ENCODE measurements at places on chromosomes 4 and X.
A peak's percentile ranks its signal among the peaks of the same experiment; 100 is the strongest.

GRCh38 chr4:32219306-32220075 is 1499.3 kb downstream of the PCDH7 start:
- DNase-seq: no peak

- DNase-seq: peak; percentile 4
Observed at GRCh38 chrX:133546441-133546840, 131.2 kb upstream of the GPC4 start.

DNA sequence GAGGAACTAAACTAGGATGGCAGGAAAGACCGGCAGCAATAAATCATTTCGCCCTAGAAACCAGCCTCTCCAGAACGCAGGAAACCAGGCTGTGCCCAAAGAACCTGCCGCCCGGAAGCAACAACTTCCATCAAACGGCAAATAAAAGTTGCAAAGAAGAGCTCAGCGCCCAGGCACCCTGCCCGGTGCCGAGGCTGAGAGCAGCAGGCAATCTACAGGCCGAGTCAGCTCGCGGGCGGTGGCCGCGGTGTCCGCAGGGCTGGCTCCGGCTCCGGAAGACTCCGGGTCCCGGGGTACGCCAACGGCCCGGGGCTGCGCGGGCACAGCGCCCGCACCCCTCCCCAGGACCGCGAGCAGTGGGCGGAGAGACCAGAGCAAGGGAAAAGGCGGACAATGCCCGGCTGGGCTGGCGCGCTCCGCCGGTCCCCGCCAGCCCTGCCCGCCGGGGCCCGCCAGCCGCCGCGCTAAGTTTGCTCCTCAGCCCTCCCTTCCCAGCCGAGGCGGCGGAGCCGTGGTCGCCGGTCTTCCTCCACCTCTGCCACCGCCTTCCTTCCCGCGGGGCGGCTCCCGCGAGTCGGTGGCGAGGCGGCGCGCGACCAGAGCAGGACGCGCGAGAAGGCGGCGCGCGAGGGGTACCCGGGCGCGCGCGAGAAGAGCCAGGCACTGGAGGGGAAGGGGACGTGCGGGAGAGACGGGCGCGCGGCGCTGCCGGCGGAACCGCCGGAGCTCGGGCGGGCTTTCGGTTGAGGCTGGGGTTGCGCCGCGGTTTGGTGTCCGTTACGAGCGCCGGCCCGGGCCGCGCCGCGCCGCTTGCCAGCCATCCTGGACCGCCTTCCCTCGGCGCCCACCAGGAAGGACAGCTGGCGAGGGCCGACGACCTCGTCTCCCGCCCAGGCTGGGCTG is 733 bp downstream of the FRYL start:
- DNase-seq: peak; percentile 78

DNA sequence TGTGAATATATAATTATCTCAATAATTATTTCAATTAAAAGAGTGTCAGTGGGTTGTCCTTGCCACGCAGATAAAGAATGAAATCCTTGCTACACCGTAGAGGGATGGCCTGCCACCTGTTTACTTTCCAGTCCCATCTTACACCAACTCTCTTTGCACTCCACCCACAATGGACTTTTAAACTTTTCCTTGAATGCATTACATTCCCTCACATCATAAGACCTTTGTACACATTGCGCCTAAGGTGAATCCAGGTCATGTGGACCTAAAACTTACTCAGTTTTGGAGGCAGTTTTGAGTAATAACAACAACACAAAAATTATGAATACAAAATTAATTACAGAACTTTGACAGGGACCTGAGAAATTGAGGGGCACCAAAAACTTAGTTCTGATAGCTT is 78.7 kb upstream of the PDE5A start:
- DNase-seq: no peak

DNA sequence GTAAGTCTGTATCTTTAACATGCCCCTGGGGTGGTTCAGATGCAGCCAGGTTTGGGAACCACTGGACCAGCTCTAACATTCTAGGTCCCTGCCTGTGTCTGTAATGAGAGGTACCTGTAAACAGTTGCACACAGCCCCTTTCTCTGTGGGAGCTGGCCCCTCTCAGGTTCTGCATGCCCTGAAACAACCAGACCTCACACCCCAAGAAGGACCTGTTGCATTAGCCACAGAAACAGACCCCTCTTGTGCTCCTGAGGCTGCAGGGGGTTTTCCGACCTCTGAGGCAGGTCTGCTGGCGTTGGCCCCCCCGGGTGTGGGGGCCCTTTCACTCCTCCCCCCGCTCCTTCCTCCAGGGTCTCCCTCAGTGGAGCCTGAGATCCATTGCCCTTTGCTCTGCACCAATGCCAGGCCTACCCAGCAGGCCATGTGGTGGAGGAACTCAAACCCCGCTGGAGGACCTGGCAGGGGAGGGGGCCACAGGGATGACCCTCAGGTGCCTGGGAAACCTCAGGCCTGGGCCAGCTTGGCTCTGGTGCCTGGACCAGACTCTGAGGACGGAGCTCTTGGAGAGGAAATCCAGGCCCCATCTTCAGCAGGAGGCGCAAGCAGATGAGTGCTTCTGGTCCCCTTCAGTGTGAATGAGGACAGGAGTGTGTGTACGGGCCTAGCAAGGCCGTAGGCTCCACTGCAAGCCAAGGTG is 61.4 kb upstream of the PJA1 start:
- no peak for DNase-seq

- no peak for DNase-seq
Observed at GRCh38 chr4:90544532-90545045, 417.4 kb downstream of the CCSER1 start.

GRCh38 chr4:53929311-53929710 is 135.1 kb downstream of the CHIC2 start:
- no peak for DNase-seq

DNA sequence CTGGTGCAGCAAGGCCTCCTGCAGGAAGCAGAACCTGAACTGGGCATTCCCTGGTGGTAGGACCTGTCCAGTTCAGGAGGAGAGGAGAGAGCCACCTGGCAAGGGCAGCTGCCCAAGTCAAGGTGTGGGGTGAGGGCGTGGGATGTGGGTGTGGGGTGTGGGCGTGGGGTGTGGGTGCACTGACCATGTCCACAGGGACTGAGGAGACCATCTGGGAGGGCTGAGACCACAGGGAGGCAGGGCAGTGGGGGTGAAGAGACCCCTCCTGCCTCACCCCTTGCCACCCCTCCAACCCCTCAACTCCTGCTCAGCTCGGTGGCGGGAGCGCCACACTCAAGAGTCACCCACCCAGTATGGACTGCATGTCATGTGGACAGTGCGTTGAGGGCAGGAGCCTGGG is 117.9 kb downstream of the CPZ start:
- DNase-seq: no peak

- no peak for DNase-seq
Observed at GRCh38 chrX:22378296-22378695, 105.6 kb downstream of the CBLL2 start.

GRCh38 chrX:50799531-50799961 is 14.4 kb downstream of the SHROOM4 start:
- peak; percentile 4 for DNase-seq

GRCh38 chr4:143407474-143407873 is 70.8 kb downstream of the GAB1 start:
- DNase-seq: no peak

DNA sequence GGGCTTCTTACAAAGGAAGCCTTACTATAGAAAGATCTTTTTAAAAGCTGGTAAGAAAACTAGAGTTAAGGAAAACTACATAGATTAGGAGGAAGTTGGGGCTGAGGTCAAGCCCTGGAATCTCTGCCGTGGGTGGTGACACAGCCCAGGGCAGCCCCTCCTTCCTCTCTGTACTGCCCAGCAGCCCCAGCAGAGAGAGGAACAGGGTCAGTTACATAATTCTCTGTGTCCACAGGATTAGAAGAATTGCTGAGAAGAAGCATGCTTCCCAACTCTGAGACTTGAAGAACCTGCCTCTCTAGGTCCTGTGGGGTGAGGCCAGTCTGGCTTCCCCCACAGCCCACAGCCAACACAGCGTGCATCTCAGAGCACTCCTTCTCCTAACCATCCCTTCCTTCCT is 9.2 kb upstream of the ABLIM2 start:
- no peak for DNase-seq

DNA sequence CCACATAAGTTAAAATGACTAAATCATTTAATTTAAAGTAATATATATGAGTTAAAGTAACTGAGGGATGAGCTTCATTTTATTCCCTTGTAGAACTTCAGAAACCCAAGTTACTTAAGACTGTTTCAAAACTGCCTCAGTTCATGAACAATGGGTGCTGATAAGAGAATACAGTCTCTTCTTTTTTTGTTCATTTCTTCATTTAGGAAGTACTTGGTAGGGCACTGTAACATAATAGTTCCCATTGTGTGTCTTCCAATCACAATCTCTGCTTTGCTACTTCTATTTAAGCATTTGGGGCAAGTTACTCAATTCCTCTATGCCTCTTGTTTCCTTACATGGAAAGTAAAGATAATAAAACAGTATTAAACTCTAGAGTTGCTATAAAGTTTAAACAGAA is 50.4 kb downstream of the HHIP start:
- no peak for DNase-seq

DNA sequence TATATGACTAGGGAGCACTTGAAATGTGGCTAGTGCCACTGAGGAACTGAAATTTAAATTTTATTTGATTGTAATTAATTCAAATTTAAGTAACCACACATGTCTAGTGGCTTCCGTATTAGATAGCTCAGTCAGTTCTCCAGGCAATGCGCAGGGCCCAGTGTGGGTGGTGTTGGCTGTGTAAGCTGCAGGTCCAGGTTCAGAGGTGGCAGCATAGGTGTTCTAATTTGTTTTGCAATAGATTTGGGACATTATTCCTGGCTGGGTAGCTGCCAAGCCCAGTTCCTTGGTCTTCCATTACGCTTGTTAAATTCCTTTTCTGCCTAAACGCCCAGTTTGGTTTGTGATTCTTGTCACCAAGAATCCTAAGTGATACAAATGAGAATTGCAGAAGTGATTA is 79.5 kb downstream of the FAM184B start:
- DNase-seq: no peak

DNA sequence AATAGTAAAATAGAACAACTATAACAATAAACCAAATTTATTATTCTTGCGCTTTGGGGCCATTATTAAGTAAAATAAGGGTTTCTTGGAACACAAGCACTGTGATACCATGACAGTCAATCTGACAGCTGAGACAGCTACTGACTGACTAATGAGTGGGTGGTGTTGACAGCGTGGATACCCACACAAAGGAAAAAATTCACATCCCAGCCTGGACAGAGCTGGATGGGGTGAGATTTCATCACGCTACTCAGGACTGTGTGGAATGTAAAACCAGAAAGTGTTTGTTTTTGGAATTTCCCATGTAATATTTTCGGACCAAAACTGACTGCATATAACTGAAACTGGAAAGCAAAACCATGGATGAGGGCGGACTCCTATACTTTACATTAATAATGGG is 48.8 kb downstream of the IGFBP7 start:
- no peak for DNase-seq

DNA sequence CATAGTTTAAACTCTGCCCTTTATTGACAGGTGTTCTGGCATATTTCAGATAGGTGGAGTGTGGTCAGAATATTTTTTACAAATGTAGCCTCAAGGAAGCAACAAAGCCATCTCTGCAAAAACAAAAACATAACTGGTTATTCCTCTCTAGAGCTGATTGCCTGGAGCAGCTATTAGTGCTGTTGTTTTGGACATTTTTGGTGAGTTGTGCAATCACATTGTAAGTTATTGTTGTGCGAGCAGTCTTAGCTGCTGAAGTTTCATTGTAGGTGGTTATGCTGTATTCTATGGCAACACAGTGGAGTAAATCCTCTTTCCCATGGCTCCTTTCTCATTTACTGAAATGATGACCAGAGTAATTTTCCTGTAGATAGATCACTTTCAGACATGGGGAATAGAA is 1413.0 kb downstream of the PCDH7 start:
- DNase-seq: no peak

DNA sequence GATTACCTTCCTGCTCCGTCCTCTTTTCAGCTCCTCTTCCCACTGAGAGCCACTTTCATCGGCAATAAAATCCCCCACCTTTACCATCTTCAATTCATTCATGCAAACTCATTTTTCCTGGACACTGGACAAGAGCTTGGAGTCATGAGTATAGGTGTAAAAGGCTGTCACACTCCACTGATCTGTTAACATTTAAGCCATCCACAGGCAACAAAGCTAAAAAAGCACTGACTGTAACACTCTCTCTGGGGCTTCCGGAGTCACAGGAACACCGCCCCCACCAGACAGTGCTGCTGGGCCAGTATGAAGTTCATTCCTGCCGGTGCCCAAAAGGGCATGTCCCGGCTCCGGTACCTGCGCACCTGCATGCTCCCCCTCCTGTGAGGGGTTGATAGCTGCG is 38.5 kb downstream of the MAGEB5 start:
- DNase-seq: no peak

GRCh38 chr4:106287353-106287969 is 28.5 kb downstream of the TBCK start:
- DNase-seq: peak; percentile 80

GRCh38 chr4:168720396-168720900 is 223.6 kb downstream of the PALLD start:
- DNase-seq: no peak

GRCh38 chr4:75995727-75996126 is 5.0 kb upstream of the SDAD1 start:
- peak; percentile 66 for DNase-seq

- no peak for DNase-seq
Observed at GRCh38 chrX:46584736-46585135, 11.2 kb downstream of the CHST7 start.
